NCI-H146 (cell line): ENCODE measurements at places on chromosomes 6 and 20.

DNA sequence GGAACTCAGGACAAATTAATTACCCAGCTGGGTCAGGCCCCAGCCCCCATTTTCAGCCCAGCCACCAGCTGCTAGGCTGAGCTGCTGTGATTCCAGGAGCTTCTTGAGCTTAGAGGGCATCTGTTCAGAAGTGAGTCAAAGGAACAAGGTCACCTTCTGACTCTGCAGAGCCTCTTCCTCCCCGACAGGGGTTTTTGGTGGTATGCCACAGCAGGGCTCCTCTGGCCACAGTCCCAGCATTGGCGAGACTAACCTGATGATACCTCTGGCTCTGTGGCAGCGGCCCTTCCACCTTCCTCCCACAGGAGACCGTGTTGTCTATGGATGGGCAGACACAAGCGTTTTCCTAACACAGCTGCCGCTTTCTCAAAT is 39.7 kb downstream of the ZC3H12D start:
- peak; percentile 44 for DNase-seq

DNA sequence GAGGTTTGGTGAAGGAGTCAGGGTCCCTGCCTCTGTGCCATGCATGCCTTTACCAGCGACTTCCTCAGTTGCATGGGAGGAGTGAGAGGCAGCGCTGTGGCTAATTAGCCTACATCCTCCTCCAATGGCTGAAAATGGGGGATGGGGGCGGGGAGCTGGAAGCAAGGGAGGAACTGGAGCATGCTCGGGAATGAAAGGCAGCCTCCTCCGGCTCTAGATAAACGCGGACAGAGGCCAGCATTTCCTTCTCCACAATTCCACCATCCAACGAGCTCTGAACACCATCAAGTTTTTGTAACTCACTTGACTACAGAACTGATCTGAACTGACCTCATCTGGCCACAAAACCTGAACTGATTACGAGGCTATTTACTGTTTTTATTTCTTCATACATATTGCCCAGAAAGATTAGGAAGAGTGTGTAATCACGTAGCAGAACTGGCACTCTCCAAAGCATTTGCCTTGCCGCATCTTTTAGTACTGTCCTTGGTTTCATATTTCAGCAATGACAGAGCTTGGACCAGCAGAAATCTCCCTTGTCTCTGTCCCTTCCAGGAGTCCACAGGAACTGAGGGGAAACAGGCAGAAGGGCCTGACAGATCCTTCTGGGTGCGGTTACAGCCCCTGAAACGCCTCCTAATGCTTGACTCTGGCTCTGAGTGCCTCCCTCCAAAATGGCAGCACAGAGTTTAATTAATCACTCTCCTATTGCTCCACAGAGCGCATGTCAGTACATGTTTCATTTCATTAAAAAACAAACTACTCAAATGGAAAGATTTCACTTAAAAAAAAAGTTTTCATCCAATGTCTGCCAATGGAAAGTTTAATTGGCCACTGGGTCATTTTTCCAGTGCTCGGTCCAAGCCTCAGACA is 58.2 kb upstream of the TRAF3IP2 start:
- DNase-seq, result no peak

- no peak for DNase-seq
These were observed 12.4 kb downstream of the SIRPA start for GRCh38 chr20:1907586-1907985.

- no peak for DNase-seq
These were observed 58.6 kb upstream of the ZNF217 start for GRCh38 chr20:53652090-53652858.

- DNase-seq, result no peak
These were observed 27.0 kb downstream of the ZNF292 start for GRCh38 chr6:87182321-87182720.

GRCh38 chr6:154219250-154219649 is 137.4 kb downstream of the IPCEF1 start:
- no peak for DNase-seq

DNA sequence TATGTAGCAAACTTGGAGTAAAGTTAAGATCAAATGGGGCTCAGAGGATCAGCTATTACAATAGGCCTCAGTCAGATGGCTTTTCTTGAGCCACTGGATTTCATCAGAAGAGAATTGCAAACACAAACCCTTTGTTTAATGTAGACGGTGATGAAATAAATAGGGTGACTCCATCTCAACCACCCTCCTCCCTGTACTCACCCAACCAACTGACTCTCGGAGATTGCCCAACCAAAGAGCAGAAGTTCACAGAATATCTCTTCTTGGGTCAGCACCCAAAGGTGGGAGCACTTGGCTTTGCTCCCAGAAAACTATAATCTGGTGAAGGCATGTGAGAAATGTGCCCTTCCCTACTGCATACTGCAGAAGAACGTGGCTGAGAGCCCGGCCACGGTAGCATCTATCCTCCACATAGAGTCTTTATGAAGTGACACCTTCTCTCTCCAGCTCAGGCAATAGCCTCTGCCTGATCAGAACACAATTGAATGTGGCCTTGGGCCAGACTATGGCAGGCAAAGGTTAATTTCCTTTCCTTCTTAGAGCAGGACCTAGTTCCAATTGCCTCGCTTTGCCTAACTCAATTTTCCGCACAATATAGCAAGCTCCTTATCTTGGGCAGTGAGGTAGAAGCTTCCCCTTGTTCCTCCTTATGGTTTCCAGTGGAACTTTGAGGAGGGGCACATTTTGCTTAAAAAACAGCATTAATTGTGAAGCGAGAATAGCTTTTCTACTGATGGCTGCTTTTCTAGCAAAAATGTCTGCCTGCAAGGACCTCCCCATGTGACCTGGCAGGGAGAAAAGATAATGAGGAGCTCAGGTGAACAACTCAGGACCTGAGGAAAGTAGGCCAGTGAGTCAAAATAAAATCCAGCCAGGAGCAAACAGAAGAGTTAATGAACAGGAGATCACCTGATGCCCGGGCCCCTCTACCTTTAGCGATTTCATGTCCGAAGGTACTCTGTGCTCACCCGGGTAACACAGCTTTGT is 79.4 kb downstream of the GFOD1 start:
- DNase-seq, result no peak

DNA sequence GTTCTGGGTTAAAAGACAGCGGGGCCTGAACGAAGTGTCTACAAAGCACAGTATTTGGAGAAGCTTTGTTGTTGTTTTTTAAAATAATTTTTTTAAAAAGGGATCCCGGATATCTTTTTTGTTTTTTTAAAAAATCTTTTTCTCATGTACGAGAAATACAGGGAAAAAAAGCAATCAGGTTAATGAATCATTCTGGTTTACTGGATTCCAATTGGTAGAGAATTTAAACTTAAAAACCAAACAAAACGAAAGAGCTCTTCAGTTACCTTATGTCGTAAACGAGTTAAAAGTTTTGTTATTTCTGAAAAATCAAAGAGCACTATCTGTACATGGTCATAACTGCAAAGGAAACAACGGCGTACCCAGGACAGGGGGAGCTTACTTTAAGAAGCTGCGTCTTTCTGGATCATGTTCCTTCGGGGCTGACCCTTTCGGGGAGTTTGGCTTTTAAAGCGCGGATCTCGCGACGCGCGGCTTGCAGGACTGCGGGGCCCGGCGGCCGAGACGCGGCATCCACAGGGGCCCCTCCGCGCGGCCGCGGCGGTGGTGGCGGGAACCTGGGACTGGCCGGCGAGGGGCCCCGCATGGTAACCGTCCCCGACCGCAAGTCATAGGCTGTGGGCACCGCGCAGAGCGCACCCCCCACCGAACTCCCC is 927 bp downstream of the IL20RA start:
- DNase-seq, result peak; percentile 72

GRCh38 chr20:56664796-56665195 is 35.7 kb downstream of the TFAP2C start:
- no peak for DNase-seq
